ENCODE measurements at places on chromosomes 3 and 15. TPM values are rescaled to one million over a fixed set of nuclear protein-coding genes. Genes with fewer than 3 reads are reported as not detected.

Gene GRK7
- 0.15 TPM for total RNA-seq

Gene MRAS
- total RNA-seq = 1.2 TPM

Gene SHISA5
- total RNA-seq = 211 TPM

Gene MAP6D1
- 0.70 TPM for total RNA-seq

Gene SERPINI2
- total RNA-seq = not detected

Gene GPR160
- 1.8 TPM for total RNA-seq

Gene MITF
- 0.23 TPM for total RNA-seq

Gene GABPB1
- 30.8 TPM for total RNA-seq

DNA sequence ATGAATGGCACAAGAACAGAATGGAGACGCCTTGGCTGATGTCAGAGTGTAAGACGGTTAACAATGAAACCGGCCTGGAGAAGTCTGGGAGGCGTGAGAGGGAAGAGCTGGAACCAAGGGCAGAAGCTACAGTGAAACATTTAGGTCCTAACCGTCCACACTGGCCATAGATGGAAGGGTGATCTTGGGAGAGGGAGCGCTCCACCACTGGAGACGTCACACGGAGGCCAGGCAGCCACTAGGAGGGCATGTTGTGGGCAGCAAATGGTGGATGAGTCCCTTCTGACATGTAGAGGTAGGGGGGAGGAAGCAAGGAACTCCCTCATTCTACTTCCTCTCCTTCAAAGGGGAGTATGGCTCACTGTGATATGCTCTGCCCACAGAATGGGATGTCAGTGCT, 23.8 kb downstream of the FEM1B start:
- no peak for DNase-seq
- H3K27me3 ChIP-seq = no peaks in the 10 kb centered on the region
- no peaks in the 10 kb centered on the region for H3K36me3 ChIP-seq
- no peak overlapping the region for H3K4me3 ChIP-seq

- no peak overlapping the region for H3K4me3 ChIP-seq
- H3K27ac ChIP-seq = no peak overlapping the region
- H3K4me1 ChIP-seq = peaks cover 3% of the 10 kb centered on the region
- no peaks in the 10 kb centered on the region for H3K36me3 ChIP-seq
- DNase-seq = no peak
Measured at GRCh38 chr3:100591411-100591810, 18.0 kb upstream of the ADGRG7 start.

DNA sequence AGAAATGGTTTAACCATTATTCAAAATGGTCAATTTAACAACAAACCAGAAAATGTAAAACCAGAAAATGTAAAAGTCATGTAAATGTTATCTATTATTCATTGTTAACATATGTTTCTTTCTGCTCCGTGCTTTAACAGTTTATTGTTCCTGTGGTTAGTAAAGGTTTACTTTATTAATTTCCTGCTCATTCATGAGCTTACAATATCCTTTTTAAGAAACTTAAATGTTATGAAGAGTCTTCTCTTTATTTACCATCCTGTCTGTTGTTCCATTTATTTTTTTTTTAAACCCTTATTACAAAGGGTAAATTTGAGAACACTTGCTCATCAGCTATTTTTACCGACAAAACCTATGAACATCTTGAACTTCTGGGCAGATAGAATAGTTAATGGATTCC, 148.1 kb downstream of the GHSR start:
- H3K36me3 ChIP-seq = peaks cover 48% of the 10 kb centered on the region
- no peaks in the 10 kb centered on the region for H3K27me3 ChIP-seq
- no peak overlapping the region for H3K4me3 ChIP-seq
- H3K27ac ChIP-seq = no peak overlapping the region
- H3K4me1 ChIP-seq = no peaks in the 10 kb centered on the region

DNA sequence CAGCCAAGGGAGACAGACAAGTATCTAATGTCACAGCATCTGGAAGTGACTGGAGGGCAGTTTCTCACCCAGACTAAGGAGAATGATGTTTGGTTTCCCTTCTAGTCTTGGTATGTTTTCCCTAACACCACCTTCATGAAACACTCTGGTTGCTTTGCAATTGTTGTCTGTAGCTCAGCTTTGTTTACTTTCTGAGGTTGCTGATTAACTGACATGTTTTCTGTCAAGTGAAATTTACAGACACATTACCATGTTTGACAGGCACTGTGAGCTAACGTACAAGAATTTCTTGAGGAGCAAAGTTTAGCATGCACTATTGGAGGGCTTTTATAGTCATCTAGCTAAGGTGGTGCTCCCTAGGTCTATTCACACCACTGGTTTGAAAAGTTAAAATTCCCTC, 131.6 kb upstream of the NECTIN3 start:
- no peaks in the 10 kb centered on the region for H3K27me3 ChIP-seq
- no peak overlapping the region for H3K4me3 ChIP-seq
- no peaks in the 10 kb centered on the region for H3K36me3 ChIP-seq

GRCh38 chr3:83948771-83949170, 1010.0 kb upstream of the CADM2 start:
- H3K27me3 ChIP-seq = no peaks in the 10 kb centered on the region
- DNase-seq = no peak
- H3K4me3 ChIP-seq = no peak overlapping the region
- H3K36me3 ChIP-seq = no peaks in the 10 kb centered on the region
- no peaks in the 10 kb centered on the region for H3K4me1 ChIP-seq

GRCh38 chr3:64327100-64327804, 102.0 kb upstream of the PRICKLE2 start:
- H3K27me3 ChIP-seq = no peaks in the 10 kb centered on the region
- no peaks in the 10 kb centered on the region for H3K36me3 ChIP-seq
- no peak overlapping the region for H3K27ac ChIP-seq

GRCh38 chr15:98946301-98947255, 61.0 kb downstream of the PGPEP1L start:
- H3K4me3 ChIP-seq = no peak overlapping the region
- H3K27me3 ChIP-seq = no peaks in the 10 kb centered on the region
- peaks cover 3% of the 10 kb centered on the region for H3K4me1 ChIP-seq
- H3K36me3 ChIP-seq = peaks cover 16% of the 10 kb centered on the region

DNA sequence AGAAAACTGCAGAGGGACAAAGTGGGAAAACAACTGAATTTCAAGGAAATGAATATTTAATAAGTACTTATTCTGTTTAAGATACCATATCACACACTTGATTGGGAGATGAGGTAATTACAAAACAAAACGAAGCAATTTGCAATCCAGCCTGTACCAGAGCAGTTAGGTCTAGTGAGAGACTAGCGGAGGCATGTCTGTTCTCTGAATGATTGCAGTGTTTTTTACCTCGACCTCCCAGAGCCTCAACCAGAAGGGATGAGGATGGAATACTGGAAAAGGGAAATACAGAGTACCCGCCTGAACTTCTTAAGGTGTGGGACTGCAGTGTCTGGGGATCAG, 59.5 kb downstream of the PIK3CB start:
- no peak for DNase-seq
- no peaks in the 10 kb centered on the region for H3K36me3 ChIP-seq
- H3K4me1 ChIP-seq = no peaks in the 10 kb centered on the region
- H3K27ac ChIP-seq = no peak overlapping the region

- no peaks in the 10 kb centered on the region for H3K36me3 ChIP-seq
- H3K27ac ChIP-seq = no peak overlapping the region
- no peaks in the 10 kb centered on the region for H3K27me3 ChIP-seq
- H3K4me3 ChIP-seq = no peak overlapping the region
Measured at GRCh38 chr15:74712311-74712710, 13.0 kb downstream of the CYP1A1 start.

GRCh38 chr3:10173095-10173925, 8.6 kb downstream of the IRAK2 start:
- H3K27ac ChIP-seq = no peak overlapping the region
- peaks cover 13% of the 10 kb centered on the region for H3K4me1 ChIP-seq
- H3K27me3 ChIP-seq = no peaks in the 10 kb centered on the region
- DNase-seq = no peak
- no peak overlapping the region for H3K4me3 ChIP-seq

- no peaks in the 10 kb centered on the region for H3K36me3 ChIP-seq
- no peaks in the 10 kb centered on the region for H3K27me3 ChIP-seq
- no peak overlapping the region for H3K27ac ChIP-seq
- H3K4me3 ChIP-seq = no peak overlapping the region
- H3K4me1 ChIP-seq = peaks cover 21% of the 10 kb centered on the region
Measured at GRCh38 chr3:12185172-12185710, 26.5 kb upstream of the TIMP4 start.

DNA sequence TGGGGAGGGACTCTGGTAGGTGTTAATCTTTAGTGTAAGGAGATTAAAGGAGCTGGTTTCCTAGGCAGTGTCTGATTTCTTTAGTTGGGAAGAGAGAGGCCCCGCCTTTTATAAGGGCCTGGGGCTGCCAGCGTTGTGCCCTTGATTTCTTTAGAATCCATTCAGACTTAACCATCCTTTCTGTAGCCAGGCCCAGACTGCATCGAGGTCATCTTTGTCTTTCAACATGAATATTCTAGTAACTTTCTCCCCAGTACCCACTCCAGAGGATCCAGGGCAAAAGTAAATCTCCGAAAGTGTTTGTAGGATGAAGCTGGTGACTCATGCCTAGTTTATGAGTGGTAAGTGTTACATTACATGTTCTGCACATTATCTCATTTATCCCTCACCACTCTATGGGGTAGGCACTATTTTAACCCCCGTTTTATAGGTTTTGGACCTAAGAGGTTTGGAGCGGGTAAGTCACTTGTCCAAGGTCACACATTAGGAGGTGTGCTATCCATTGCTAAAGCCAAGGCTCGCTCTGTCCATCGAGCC, 11.8 kb upstream of the USP3 start:
- H3K27me3 ChIP-seq = no peaks in the 10 kb centered on the region
- DNase-seq = no peak
- H3K36me3 ChIP-seq = no peaks in the 10 kb centered on the region
- H3K27ac ChIP-seq = no peak overlapping the region

DNA sequence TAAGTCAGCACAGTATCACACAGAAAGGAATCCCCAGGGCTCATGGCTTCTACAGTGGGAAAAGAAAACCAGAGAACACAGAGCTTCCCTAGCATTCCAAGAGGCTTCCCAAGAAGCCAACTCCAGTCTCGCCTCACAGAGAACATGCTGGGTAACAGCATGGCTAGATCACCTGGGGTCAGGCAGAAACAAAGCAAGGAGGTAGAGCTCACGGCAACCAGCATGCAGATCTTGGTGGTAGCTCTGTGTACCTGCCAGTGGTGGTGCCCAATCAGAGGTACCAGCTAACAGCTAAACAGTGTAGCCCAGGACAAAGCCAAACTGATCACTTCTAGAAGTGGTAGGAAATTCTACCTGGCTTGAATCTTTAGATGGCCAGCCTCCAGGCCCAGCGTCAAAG, 31.3 kb downstream of the POLQ start:
- no peaks in the 10 kb centered on the region for H3K27me3 ChIP-seq
- H3K4me1 ChIP-seq = no peaks in the 10 kb centered on the region
- no peak for DNase-seq
- H3K27ac ChIP-seq = no peak overlapping the region
- no peaks in the 10 kb centered on the region for H3K36me3 ChIP-seq

DNA sequence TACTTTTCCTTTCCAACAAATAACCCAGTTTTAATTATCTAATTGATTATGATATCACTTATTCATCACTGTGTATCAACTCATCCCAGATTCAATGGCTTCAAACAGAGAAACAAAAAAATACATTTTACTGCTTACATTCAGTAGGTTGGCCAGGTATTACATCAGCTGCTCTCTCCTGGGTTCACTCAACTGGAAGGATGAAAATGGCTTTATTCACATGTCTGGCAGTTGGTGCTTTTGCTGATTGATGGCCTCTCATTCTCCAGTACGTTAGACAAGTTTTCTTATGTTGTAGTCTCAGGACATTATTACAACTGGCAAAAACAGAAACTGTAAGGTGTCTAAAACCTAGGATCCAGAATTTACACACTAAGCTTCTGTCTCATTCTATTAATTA, 811.0 kb upstream of the ALCAM start:
- H3K4me3 ChIP-seq = no peak overlapping the region
- no peaks in the 10 kb centered on the region for H3K36me3 ChIP-seq
- H3K27me3 ChIP-seq = no peaks in the 10 kb centered on the region
- no peak for DNase-seq

GRCh38 chr3:16423947-16424673, 89.4 kb downstream of the RFTN1 start:
- no peaks in the 10 kb centered on the region for H3K4me1 ChIP-seq
- H3K4me3 ChIP-seq = no peak overlapping the region
- H3K27me3 ChIP-seq = no peaks in the 10 kb centered on the region
- peaks cover 2% of the 10 kb centered on the region for H3K36me3 ChIP-seq
- H3K27ac ChIP-seq = no peak overlapping the region
- DNase-seq = no peak

DNA sequence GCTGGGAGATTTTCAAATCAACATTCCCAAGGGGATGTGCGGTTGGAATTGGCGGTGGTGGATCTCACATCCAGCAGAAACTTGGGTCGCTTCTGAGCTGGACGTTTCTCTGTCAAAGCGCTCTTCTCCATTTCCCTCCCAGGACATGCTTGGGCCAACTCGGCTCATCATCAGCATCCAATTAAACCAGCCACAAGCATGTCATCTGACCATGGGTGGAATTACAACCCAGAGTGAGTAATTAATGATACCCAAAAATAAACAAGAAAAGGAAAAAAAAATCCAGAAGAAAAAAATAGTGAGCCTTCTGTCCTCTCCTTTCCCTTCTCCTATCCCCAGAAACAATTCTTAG, 111.2 kb downstream of the XXYLT1 start:
- H3K36me3 ChIP-seq = no peaks in the 10 kb centered on the region
- no peaks in the 10 kb centered on the region for H3K27me3 ChIP-seq
- no peak overlapping the region for H3K27ac ChIP-seq

Data from natural killer cell (primary cell).